Central memory CD4-positive, alpha-beta T cell (primary cell): ENCODE measurements at places on chromosomes 7 and 10.
A peak's percentile ranks its signal among the peaks of the same experiment; 100 is the strongest.

GRCh38 chr7:142590077-142590476, 159.2 kb upstream of the PRSS1 start:
- no peak for DNase-seq

GRCh38 chr10:132185601-132186487, 904 bp upstream of the DPYSL4 start:
- peak; percentile 61 for DNase-seq

DNA sequence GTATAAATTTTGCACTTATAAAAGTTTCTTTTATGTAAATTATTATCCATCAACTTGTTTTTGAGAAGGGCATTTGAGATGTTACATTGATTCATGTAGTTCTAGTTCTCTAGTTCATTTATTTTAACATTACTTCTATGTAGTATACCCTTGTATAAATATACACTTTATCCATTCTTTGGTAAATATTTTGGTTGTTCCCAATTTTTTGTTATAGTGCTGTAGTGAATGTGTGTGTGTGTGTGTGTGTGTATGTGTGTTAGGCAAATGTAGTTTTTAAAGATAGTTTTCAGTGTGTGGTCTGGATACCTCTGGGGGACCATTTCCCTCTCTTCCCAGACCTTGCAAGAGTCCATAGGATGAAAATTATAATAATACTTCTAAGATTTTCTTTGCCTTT, 15.0 kb downstream of the PRKAR2B start:
- no peak for DNase-seq

DNA sequence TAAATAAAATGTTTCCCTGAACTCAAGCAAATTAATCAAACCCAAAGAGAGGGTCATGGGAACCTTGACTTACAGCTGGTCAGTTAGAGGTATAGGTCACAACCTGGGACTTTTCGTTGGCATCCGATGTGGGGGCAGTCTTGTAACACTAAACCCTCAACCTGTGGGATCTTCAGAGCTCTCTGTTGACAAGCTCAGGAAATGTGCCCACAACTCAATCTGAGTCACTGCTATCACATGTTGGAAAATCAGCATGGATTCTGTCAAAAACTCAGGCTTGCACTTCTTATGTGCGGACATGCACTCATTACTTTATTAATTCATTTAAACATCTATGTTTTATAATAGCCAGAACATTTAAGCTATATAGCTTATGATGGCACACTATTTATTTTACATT, 424.6 kb upstream of the SORCS1 start:
- no peak for DNase-seq

- DNase-seq: peak; percentile 74
These were observed 41.2 kb upstream of the VCL start for GRCh38 chr10:73956476-73957359.

DNA sequence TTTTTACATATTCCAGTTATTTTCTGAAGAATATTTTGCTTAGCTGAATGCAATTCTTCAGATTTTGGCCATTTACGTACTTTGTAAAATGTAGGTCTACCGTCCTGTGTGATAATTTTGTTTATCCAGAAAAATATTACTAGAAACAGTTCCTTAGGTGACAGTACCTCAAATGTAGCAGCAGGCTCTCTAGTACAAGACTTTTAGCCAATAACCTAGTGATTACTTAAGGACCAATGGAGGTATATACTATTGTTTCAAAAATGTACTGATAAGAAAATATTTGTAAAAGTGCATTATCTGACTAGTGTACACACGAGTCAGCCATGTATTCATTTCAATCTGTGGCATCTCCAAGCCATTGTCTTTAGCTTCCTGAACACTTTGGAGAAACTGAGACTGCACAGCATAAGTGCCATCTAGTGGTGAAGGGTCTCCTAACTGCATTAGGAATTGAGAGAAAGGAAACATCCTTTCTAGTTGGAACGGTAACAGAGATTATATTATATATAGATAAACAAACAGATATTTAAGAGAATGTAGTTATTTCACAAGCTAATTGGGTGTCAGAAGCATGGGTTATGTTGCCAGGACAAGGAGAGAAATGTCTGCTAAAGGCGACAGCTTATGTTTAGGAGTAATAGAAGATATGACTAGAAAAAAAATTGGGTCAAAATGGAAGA, 23.7 kb downstream of the RTKN2 start:
- DNase-seq: peak; percentile 61
